Activated CD8-positive, alpha-beta memory T cell treated with anti-CD3 and anti-CD28 coated beads for 4 hours (primary cell): ENCODE measurements at places on chromosomes 3 and 15.

DNA sequence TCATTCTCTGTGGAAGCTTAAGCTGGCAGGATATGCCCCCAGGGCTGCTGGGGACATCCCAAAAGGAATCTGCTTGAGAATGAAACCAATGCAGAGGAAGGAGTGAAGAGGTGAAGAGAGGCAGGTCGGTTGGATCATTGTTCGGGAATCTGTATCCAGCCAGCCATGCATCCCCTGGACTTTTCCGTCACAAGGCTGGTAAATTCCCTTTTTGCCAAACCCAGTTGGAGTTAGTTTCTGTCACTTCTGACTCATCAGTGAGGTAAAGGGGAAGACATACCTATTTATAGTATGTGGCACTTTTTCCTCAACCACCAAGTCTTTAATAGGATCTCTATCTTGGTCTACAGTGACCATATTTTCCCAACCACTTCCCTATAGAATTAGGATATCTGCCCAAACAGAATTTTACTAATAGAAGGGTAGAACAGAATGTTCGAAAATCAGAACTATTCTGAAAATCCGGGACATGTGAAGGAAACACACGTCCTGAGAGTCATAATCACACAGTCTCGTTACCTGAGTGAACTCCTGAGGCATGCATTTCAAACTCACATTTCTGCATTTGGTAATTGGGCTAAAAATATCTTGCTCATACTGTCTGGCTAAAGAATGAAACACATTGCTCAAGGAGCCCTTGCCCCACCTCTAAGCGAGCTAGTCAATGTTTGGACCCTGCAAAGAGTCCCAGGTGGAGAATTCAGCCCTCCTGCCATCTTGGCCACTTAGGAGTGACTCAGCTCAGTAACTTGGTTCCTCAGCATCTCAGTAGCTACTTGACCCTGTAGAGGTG is 289.7 kb upstream of the ADAMTS9 start:
- DNase-seq = no peak

- DNase-seq = no peak
Observed at GRCh38 chr3:194952841-194953241, 267.2 kb downstream of the FAM43A start.

- DNase-seq = no peak
Observed at GRCh38 chr15:101724675-101725005, 367 bp upstream of the TARS3 start.

DNA sequence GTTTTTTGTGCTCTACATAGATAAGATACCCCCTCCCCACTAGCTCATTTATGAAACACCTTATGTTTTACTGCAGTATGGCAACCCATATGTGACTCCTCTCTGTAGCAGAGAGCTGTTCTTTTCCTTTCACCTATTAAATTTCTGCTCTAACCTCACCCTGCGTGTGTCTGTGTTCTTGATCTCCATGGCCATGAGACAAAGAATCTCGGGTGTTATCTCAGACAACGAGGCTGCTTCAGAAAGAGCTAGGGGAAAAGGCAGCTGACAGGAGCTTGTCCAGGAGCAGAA is 18.0 kb downstream of the CCR8 start:
- DNase-seq = no peak

DNA sequence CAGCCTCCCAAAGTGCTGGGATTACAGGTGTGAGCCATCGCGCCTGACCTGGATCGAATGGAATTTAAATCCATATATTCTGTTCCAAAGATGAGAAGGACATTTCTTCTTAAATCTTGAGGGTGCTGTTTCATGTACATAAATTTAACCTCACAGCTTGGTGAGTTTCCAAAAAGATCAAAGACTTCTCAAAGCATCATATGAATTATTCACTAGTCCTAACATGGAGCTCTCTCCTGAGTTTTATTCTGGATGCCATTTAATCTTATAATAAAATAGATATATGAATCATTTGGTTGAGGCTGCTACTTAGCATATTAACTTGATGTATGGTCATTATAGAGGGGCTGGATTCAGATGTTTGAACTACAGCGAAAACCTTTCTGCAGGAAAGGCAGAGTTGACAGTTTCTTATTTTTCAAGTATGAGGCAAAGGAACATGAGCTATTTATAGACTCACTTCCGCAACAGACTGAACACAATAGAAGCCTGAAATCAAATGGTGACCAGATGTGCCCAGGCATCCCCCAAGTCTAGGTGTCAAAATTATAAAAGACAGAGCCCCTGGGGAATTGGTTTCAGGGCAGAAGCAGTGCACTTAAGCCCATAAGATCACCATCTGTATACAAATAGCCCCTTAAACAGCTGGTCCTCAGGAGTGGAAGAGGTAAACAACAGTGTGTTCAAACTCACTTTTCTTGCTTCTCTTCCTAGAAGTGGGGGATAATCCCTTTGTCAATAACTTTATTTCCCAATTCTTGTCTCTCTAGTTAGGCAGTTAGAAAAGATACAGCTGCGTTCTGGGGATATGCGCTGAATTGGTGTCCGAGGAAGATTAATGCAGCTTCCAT is 29.7 kb downstream of the STARD9 start:
- no peak for DNase-seq

- no peak for DNase-seq
Observed at GRCh38 chr3:2099028-2099671, 484 bp downstream of the CNTN4 start.

DNA sequence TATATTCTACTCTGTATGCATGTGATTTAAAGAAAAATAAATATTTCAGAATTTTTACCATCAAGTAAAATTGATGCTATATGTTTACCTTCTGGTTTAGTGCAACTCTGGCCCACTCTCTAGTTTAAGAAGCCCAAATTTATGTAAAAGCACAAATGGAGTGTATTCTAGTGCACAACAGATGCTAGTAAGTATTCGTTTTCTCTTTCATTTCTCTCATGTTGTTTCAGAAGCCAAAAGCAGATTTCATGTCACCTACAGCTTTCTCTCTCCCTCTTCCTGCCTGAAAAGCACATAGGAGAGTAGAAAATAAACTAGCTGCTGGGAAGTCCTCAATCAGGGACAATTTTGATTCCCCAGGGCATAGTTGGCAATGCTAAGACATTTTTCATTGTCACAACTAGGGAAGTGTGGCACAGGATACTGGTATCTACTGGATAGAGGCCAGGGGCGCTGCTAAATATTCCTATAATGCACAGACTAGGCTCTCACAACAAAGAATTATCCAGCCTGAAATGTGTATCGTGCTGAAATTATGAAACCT is 147.4 kb upstream of the ARHGEF26 start:
- DNase-seq = no peak

GRCh38 chr15:33860754-33861153 is 107.5 kb upstream of the CHRM5 start:
- no peak for DNase-seq
